ENCODE measurements at places on chromosomes 5 and 9. TPM values are rescaled to one million over a fixed set of nuclear protein-coding genes. Genes with fewer than 3 reads are reported as not detected.
A peak's percentile ranks its signal among the peaks of the same experiment; 100 is the strongest.

Gene GCNT4
- 12.5 TPM for total RNA-seq

Gene CER1
- total RNA-seq, result not detected

GRCh38 chr5:32222723-32223470 lies 48.8 kb upstream of the GOLPH3 start:
- no peaks in the 10 kb centered on the region for H3K27me3 ChIP-seq
- 0 out of 2 replicates have a peak, but pooled peaks cover 6% of the 10 kb centered on the region for H3K36me3 ChIP-seq
- DNase-seq, result no peak
- peaks cover 33% of the 10 kb centered on the region for H3K4me1 ChIP-seq
- H3K27ac ChIP-seq, result no peak overlapping the region
- no peak overlapping the region for H3K4me3 ChIP-seq

Gene FBP2
- total RNA-seq, result not detected

GRCh38 chr5:111993242-111993641 lies 236.2 kb upstream of the NREP start:
- H3K4me1 ChIP-seq, result peaks cover 25% of the 10 kb centered on the region
- H3K27ac ChIP-seq, result no peak overlapping the region
- no peak overlapping the region for H3K4me3 ChIP-seq
- peaks cover 2% of the 10 kb centered on the region for H3K27me3 ChIP-seq
- DNase-seq, result no peak

DNA sequence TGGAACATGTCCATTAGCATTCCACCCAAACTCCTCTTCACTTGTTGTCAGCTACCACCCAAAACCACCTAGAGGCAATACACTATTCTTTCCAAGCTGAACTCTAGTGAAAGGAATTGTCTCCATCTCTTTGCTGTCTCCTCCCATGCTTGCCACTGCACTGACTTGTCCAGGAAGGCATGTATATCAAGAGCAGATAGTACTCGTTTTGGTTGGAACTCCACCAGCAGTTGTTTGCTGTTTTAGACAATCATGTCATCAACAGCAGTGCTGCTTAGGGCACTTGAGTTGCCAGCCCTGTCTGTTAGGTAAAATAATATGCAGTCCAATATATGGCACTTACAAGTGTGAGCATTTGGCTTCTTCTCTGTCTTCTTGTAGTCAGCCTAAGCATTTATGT lies 80.0 kb upstream of the SAP30L start:
- H3K27ac ChIP-seq, result peak overlapping the region; percentile 87
- H3K4me1 ChIP-seq, result peaks cover 97% of the 10 kb centered on the region
- peak; percentile 38 for DNase-seq
- peaks cover 4% of the 10 kb centered on the region for H3K27me3 ChIP-seq
- H3K36me3 ChIP-seq, result peaks cover 35% of the 10 kb centered on the region
- peak overlapping the region; percentile 38 for H3K4me3 ChIP-seq

- H3K4me1 ChIP-seq, result peaks cover 35% of the 10 kb centered on the region
- H3K4me3 ChIP-seq, result no peak overlapping the region
- no peak for DNase-seq
- peaks cover 2% of the 10 kb centered on the region for H3K27me3 ChIP-seq
- H3K27ac ChIP-seq, result no peak overlapping the region
Measured at GRCh38 chr5:95852567-95852966, 30.0 kb upstream of the GLRX start.

Gene SOX30
- total RNA-seq, result 0.15 TPM
